ENCODE measurements at places on chromosomes 7 and 10.

- DNase-seq = no peak
These were observed 83.1 kb upstream of the EGR2 start for GRCh38 chr10:62899311-62899710.

- DNase-seq = no peak
These were observed 10.6 kb downstream of the BHLHA15 start for GRCh38 chr7:98221611-98222532.

DNA sequence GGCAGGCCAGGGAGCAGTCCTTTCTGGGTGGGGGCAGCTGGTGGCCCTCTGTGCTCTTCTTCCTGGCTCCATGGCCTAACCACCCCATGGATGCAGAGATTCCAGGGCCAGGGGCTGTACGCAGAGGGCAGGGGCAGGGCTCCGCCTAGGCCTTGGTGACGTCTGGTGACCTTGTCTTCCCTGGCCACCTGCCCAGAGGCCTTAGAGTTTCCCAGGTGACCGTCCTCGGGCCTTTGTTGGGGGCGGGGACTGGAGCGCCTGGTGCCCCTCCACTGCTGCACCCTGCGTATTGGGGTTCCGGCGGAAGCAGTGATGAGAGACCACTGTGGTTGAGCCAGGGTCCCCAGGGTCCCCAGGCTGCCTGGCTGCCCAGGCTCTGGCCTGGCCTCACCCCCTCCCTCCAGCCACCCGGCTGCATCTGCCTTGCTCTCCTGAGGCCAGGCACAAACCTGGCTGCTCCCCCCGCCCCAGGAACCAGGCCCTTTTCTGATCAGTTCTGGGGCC, 10.3 kb downstream of the PWWP2B start:
- no peak for DNase-seq

DNA sequence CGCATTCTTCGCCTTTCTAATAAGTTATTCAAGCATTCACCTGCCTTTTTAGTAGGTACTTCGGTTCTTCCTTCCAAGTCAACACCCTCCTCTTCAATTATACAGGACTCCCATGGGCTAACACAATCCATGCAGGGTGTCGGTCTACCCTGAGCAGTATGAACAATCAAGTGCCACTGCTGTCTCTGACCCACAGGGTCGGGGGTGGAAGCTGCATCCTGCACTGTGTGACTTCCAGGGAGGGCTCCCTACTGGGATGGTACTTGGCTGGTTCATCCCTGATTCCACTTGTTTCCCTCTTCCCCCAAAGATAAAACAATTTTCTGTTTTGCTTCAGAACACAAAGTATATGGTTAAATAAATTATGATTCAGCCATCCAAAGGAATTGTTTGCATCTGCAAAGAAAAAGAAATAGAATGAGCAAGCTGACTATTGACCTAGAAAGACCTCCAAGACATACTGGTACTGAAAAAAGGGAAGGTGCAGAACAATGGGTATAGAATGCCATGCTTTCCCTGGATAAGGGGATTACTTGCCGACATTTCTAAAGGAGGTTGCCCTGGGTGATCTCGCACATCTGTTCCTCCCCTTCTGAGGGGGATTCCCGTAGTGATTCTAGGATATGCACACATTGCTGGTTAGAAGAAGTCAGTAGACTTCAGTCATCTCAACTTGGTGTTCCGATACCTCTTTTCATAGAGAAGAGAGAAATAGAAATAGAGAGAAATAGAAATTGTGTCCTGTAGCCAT, 89.1 kb upstream of the AGR3 start:
- DNase-seq = no peak

GRCh38 chr10:86291616-86292340, 74.8 kb downstream of the GRID1 start:
- no peak for DNase-seq

- no peak for DNase-seq
These were observed 2.0 kb upstream of the HOXA2 start for GRCh38 chr7:27104341-27105058.
